ENCODE measurements at places on chromosomes 7 and 10.

DNA sequence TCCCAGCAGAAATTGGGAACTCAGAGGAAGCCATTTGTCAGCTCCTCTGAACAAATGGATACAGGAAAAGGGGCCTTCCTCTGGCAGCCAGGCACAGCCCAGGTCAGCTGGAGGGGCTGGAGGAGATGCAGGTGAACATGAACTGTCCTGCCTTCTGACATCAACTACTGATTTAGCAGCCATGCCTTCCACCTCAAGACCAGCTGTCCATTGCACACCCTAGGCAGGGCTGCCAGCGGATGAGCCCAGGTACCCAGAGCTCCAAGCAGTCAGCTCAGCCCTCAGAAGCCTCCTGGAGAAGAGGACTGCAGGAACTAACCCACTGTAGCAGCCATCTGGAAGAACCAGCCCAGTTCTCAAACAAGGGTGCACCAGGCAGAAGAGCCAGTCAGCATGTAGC lies 44.1 kb upstream of the GDF10 start:
- no peak for DNase-seq

DNA sequence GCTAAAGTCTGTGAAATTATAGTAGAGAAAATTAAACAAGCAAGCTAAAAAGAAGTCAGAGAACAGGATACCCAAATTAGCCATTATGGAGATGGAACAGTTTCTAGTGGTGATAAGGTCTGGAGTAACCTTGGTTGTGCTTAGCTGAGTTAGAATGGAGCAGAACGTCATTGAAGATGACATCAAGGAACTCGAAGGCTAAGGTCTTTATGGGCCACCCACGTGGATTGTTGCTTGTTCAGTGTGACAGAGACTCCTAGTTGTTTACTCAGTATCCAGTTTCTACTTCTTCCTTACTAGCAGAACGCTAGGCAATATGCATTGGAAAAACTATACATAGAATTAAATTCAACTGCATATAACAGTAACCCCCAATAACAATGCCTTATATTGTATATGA lies 39.7 kb downstream of the AHCYL2 start:
- no peak for DNase-seq

DNA sequence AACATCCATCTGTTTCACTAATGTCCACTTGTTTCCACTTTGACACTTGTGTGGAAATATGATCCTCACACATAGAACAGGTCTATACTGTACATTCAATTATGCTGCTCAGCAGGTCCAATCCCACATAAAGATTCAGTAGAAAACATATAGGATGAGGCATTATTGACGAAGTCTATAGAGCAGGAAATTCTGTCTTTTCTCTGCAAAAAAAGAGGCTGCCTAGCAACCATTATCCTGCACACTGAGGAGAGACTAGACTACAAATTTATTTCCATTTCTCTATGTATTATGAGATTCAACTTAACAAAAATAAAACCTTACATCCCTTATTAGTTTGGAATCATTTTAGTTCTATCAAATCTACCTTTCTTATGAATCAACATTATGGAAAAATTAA lies 204.6 kb upstream of the POM121L12 start:
- DNase-seq: no peak

DNA sequence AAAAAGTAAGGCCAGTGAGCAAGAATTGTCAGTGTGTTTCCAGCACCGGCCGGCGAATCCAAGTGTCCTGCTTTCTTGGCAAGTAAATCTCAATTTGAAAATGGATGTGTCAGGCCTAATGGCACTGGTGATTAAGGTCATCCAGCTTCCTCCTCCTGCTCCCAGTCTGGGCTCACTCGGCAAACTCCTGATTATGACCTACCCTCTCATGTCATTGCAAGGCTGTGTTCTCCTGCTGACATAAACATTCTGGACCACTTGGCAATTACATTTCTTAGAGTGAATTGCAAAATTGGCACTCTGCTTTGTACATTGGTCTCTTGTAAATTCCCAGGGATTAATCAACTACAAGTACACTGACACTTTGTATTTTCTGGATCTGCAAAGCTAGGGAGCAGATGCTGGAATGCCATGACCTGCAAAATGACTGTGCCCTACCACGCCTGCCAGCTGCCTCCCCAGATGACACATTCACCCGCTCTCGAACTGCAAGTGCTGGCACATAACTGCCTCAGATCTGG lies 473.8 kb downstream of the KIF20B start:
- DNase-seq: peak; percentile 85

DNA sequence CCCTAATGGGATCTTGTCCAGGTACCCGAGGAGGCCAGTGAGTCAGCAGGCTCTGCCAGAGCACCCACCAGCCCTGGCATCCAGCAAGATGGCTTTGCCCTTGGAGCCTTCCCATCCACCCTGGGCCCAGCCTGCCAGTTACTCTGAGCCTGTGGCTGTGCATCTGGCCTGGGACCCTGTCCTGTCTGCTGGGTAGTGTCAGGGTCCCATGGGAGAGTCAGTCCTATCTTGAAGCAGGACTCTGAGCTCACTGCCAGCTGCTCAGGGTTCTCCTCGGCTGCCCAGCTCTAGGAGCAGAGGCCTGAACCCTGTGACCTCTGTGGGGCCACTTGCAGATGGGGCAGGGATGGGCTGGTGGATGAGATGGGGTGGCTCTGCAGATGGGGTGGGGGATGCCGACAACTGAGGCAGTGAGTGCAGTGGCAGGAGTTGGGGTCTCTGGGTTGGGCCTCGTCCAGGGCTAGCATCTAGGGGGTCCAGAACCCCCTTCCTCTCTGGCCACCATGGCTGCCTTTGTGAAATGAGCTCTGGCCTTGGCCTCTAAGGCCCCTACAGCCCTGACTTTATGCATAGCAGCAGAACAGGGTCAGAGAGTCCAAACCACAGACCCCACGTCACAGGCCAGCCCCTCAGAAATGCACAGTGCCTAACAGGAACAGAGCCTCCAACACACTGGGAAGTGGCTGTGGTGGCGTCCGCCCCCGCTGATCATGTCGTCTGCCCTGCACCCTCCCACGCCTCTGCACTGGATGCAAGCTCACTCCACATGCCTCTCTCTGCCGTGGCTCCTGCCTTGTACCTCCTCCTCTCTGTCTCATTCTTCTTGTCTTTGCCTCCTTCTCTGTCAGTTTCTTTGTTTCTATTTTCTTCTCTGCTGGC lies 88.1 kb upstream of the RET start:
- DNase-seq: no peak

- DNase-seq: no peak
These were observed 29.6 kb upstream of the IL6 start for GRCh38 chr7:22697322-22697859.

DNA sequence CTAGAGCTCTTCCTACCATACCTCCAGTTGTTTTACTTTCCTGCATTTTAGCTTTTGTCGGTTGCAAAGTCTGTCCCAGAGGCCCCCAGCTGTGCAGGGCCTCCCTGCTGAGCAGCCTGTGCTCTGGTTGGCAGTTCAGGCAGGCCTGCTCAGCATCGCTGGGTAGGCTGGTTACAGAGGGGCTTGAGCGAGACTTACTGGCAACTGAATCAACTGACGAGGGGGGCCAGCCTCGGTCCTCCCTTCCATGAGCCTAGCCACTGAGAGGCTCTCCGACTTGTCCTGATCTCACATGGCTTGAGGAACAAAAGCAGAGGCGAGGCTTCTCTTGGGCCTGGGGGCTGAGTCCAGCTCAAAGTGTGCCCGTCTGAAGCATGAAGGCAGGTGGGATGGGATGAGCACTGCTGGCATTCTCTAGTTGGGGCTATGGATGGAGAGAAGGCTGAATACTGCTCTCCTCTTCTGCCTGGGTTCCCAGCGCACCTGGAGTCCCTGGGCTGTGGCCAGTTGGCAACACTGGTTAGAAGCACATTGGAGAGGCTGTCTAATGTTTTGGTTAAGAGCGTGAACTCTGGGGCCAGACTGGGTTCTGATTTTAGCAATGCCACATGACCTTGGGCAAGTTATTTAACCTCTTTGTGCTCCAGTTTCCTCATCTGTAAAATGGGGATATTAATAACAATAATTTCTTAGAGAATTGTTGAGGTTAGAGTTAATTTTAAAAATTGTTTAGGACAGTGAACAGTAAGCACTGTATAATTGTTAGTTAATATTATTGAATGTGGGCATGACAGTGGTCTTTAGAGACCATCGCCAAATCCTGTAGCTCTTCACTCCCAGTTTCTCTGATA lies 6.9 kb upstream of the SFRP5 start:
- no peak for DNase-seq

- DNase-seq: no peak
These were observed 63.1 kb upstream of the ZPBP start for GRCh38 chr7:50156163-50156562.

- no peak for DNase-seq
These were observed 84.9 kb upstream of the TCERG1L start for GRCh38 chr10:131396121-131397050.

- no peak for DNase-seq
These were observed 230.6 kb downstream of the PLXNA4 start for GRCh38 chr7:132345543-132346129.

DNA sequence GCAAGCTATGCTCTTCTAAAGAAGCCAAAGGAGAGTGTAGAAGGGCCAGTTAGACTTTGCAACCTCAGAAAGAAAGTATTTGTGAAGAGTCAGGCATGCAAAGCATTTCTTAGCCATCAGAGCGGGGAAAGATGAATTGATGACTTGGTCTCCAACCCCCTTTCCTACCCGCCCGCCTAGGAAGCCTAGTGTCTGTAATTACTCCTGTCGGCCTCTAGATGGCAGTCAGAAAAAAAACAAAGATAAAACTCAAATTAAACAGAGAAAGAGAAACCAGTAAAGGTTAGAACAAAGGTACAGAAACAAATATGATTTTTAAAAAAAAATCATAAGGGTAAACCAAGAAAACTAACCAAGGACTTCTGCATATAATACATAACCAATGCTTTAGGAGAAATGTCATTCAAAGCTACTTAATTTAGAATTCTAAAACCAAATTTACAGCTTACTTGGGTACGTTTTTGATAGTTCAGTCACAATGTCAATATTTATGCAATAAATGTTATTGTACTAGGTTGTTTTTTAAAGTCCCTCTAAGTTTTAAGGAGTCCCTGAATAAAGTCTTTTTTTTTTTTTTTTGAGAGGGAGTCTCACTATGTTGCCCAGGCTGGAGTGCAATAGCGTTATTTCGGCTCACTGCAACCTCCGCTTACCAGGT lies 97.6 kb downstream of the LYZL1 start:
- DNase-seq: peak; percentile 48

- no peak for DNase-seq
These were observed 463.8 kb downstream of the LRMDA start for GRCh38 chr10:75895259-75895658.

- DNase-seq: no peak
These were observed 176.7 kb upstream of the PPP2R2D start for GRCh38 chr10:131724169-131724545.

DNA sequence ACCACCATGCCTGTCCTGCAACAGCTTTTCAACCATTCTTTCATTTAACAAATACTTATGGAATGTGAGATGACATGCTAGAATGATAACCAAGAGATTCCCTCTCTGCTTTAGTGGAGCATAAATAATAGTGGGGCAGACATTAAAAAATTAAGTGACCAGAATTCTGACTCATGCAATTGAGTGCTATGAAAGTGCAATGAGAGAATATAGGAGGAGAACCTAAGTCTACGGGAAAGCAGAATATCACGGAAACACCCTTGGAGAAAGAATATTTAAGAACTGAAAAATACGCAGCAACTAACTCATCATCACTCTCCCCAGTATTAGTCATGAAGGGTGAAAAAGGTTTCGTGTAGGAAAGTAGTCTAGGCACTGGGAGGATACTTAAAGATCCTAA lies 7.1 kb downstream of the KIF5B start:
- no peak for DNase-seq

Data from MCF 10A (cell line).